ENCODE measurements at places on chromosomes 4 and X.

DNA sequence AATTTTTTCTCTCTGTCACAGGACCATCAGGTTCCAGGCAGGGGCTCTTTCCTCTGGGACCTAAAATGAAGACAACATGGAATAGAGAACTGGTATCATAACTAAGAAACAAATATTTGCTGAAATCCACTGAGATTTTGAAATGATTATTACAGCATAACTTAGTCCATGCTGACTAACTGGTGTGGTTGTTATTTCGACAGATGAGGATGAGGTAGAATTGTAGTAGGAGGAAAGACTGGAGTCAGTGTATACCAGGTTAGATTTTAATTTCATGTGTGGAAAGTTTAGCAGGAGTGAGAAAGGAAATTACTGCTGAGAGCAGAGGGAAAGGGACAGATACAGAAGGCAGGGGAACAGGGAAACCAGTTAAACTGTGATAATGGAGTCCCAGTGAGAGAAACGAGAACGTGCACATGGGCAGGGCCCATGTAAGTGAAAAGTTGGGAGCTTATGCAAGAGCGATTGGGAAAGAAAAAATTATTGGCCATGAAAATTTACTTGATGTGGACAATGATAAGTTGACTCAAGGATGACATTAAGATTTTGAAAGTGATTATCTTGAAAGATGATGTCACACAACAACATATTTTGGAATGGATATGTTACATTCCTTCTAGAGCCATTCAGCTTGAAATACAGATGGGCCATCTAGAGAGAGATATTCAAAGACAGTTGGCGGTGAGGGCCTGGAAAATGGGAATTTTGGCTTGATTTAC lies 98.7 kb upstream of the DDIT4L start:
- no peak for DNase-seq

- DNase-seq: no peak
Measured at GRCh38 chrX:119072744-119073143, at the start of gene CT47C1. CT47C1 (plus strand) TSS chrX:119072993; CDS start chrX:119073226, 233 bp downstream.

- DNase-seq: no peak
Measured at GRCh38 chrX:76439188-76439587, 11.7 kb downstream of the MAGEE1 start.

GRCh38 chrX:106168107-106168506 lies at the start of gene PWWP3B:
PWWP3B (plus strand) TSS chrX:106168305; CDS start chrX:106205433, 37,128 bp downstream.
- DNase-seq: no peak

- no peak for DNase-seq
Measured at GRCh38 chr4:13095722-13096121, 388.4 kb downstream of the RAB28 start.

DNA sequence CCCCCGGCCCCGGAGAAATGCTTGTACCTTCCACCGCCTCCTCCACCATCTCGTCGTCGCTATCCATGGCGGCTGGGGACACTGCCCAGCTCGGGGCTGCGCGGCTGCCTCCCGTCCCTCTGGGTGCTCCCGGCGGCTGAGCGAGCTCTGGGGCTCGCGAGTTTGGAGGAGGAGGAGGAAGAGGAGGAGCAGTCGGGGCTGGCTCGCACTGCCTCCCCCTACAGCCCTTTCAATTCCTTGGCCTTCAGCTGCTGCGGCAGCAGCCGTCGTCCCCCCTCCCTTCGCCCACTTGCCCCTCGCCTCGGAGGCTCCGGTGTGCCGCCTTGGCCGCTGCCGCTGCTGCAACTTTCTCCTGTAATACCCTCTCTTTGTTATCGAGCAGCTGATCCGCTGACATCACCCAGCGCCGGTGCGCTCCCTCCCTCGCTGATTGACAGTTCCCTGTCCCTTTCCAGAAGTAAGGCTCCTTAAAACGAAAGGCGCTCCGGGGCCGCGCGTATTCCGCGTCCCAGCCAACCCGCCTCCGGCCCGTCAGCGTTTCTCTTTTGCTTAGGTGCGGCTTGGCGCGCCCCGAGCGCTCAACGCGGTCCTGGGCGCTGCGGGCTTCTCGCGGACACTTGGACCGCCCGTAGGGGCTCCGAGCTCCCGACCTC lies at the start of gene SETD7:
TSS of gene SETD7 (minus strand) at position 149 of the 653 bp plus-strand sequence. CDS start at position 67, 82 bp downstream.
- peak; percentile 21 for DNase-seq
